Activated CD4-positive, alpha-beta T cell treated with anti-CD3 and anti-CD28 coated beads, Interleukin-2, amount 50 U/mL, for 48 hours (primary cell): ENCODE measurements at places on chromosomes 5 and 9.

DNA sequence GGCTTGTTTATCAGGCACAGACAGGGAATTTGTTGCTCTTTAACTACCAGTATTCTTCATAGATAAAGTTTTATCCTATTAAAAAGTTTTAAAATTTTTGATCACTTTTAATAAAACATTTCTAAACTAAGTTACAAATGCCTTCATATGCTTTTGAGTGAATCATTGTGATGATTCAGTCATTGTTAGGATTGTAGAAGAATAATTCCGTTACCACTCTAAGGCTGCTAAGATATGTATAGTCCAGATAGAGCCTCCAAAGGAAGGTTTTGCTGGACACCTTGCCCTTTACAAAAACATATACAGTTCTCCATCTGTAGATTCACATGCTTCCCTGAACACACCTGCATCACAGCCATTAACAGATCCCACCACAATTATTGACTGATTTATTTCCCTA, 233.7 kb downstream of the SPOCK1 start:
- DNase-seq, result no peak

GRCh38 chr9:126287166-126287866, 39.3 kb upstream of the MVB12B start:
- no peak for DNase-seq

DNA sequence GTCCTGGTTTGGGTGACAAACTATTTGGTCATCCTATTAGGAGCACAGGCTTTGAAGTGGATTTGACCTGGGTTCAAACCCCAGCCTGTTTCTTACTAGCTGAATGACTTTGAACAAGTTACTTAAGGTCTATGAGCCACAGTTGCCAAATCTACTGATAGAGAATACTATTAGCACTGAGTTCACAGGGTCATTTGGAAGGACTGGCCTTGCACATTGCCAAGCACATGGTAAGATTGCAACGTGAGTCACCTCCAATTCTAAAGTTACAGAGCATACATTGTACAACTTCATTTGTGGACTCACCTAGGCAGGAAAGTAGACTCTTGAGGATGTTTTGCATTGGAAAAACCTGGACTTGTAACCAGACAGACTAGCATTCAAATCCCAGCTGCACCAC, 38.9 kb downstream of the MFAP3 start:
- DNase-seq, result no peak

GRCh38 chr9:125075997-125076396, 67.3 kb downstream of the SCAI start:
- DNase-seq, result no peak
